ENCODE measurements at places on chromosomes 2 and 18. TPM values are rescaled to one million over a fixed set of nuclear protein-coding genes. Genes with fewer than 3 reads are reported as not detected.
A peak's percentile ranks its signal among the peaks of the same experiment; 100 is the strongest.

- no peak overlapping the region for H3K27ac ChIP-seq
- no peak overlapping the region for H3K4me3 ChIP-seq
- H3K4me1 ChIP-seq = no peaks in the 10 kb centered on the region
- H3K27me3 ChIP-seq = no peaks in the 10 kb centered on the region
Measured at GRCh38 chr18:24403076-24403475, 5.5 kb upstream of the OSBPL1A start.

DNA sequence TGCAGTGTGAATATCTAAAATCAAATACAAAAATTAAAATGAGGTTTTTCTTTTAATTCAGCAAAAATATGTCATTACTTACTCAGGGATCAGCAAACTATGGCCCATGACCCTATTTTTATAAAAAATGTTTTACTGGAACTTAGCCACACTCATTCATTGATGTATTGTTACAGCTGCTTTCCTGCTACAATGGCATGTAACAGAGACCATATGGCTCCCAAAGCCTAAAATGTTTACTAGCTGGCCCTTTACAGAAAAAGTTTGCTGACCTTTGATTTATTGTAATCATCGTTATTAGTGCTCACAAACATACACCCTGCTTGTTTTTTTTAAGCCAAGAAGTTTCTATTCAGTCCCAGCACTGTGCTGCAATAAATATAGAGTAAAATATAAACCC, 120.3 kb downstream of the PLA2R1 start:
- no peaks in the 10 kb centered on the region for H3K36me3 ChIP-seq
- H3K4me1 ChIP-seq = no peaks in the 10 kb centered on the region
- H3K27ac ChIP-seq = no peak overlapping the region
- H3K4me3 ChIP-seq = no peak overlapping the region
- no peak for DNase-seq

DNA sequence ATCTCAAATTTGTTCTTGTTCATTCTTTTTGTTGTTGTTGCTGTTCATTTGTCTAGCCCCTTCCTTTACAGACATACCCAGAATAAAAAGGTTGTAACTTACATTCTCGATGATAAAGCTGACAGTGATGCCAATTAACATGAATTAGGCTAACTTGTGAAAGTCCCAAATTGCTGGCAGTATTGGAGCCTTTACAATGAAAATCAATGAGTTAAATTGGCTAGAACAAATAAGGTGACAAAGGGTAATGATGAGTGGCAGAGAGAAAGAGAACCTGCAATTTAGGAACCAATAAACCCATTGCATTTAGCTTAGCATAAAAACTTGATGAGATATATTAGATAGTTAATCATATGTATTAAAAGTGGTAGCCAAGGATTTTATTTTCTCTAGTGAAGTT, 521.0 kb downstream of the ADCYAP1 start:
- DNase-seq = no peak
- H3K27ac ChIP-seq = no peak overlapping the region
- no peaks in the 10 kb centered on the region for H3K4me1 ChIP-seq
- H3K36me3 ChIP-seq = no peaks in the 10 kb centered on the region

DNA sequence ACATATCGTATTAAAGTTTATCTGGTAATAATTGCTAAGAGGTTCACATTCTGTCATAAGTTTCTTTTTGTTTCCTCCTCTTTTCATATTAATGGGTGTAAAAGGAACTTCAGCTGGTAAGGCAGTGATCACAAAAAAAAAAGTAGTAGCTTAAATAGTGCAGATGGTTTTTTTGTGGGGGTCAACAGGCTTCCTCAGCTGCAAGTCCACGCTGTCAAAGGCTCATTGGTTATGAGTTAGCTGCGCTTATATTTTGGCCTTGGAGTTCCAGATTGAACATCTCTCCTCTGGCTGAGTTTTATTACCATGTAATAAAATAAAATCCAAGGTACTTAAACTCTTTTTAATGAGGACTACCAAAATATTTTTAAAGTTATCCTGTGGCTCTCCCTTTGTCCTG, 277.0 kb upstream of the ZEB2 start:
- no peaks in the 10 kb centered on the region for H3K27me3 ChIP-seq
- no peak overlapping the region for H3K4me3 ChIP-seq
- no peaks in the 10 kb centered on the region for H3K4me1 ChIP-seq
- no peak overlapping the region for H3K27ac ChIP-seq
- DNase-seq = no peak

DNA sequence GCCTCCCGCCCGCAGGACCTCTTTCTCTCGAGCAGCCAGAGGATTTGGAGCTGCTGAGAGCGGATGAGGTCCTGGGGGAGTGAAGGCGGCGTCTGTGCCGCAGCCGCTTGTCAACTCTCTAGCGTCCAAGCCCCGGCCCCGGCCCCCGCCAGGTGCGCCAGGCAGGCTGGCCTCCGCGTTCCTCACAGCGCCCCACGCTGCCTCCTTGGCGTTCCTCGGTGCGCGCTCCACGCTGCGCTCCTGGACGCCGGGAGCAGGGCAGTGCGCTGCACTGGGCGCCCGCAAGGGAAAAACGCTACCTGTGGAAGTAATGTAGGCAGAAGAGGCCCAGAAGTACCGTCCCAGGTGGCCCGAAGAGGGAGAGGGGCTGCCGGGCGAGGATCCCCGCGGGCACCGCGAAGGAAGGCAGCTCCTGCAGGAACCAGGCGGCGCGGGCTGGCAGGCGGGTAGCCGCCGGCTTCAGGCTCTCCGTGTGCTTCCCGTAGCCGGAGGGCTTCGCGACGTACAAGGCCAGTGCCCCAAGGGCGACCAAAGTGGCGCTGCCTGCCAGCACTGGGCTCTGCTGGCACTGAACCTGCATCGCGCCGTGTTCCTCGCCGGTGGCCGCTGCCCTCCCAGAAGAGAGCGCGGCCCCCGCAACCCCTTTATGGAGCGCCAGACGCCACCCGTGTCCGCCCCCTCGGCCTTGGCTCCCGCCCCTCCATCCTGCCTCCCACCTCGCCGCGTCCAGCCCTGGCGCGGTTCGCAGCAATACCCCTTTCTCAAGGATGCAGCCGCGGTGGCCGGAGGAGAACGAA, at the start of gene SRD5A2:
Gene SRD5A2 (minus strand): TSS at position 618 of the 797 bp plus-strand sequence. CDS start 38 bp downstream, at position 580.
- H3K36me3 ChIP-seq = no peaks in the 10 kb centered on the region
- H3K4me3 ChIP-seq = no peak within 1 kb of the TSS
- H3K27me3 ChIP-seq = peaks cover 70% of the 10 kb centered on the region
- no peak within 1 kb of the TSS for H3K27ac ChIP-seq

DNA sequence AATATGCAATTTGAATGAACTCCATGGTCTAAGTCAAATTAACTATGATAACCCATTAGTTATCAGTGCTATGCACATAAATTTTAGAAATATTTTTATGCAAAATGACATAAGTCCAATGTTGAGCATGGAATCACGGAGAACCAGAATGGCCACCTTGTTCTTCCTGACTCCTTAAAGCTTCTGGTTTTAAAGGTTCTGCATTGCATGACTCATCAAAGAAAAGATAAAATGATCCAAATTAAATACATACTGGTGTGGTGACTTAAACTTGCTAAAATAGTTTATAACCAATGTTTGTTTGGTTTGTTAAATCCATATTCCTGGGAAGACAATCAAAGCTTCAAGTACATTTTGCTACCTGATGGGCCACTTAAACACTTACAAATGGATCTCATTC, 1146.9 kb upstream of the NRXN1 start:
- no peaks in the 10 kb centered on the region for H3K36me3 ChIP-seq
- H3K27ac ChIP-seq = no peak overlapping the region

GRCh38 chr2:18645315-18645714, 55.9 kb upstream of the NT5C1B start:
- DNase-seq = no peak
- no peak overlapping the region for H3K4me3 ChIP-seq
- H3K27me3 ChIP-seq = no peaks in the 10 kb centered on the region
- H3K36me3 ChIP-seq = no peaks in the 10 kb centered on the region
- H3K4me1 ChIP-seq = no peaks in the 10 kb centered on the region

DNA sequence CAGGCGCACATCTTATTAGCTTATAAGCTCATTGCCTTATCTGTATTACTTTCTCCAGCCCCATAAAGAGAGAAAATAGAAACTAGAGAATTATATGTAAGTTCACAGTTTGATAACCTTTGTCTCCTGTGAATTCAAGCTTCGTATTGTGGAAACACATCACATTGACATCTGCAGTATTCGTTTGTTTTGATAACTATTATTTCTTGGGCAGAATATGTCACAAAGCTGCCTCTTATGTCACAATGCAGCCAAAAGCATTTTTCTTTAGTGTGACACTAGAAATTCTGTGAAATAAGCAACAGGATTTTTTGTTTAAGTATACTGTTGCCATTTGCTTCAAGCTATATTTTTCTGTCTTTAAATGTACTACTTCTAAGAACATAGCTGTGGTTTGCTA, 221.5 kb downstream of the DOK6 start:
- H3K27me3 ChIP-seq = no peaks in the 10 kb centered on the region
- H3K27ac ChIP-seq = no peak overlapping the region
- H3K4me3 ChIP-seq = no peak overlapping the region
- H3K36me3 ChIP-seq = no peaks in the 10 kb centered on the region
- no peaks in the 10 kb centered on the region for H3K4me1 ChIP-seq

DNA sequence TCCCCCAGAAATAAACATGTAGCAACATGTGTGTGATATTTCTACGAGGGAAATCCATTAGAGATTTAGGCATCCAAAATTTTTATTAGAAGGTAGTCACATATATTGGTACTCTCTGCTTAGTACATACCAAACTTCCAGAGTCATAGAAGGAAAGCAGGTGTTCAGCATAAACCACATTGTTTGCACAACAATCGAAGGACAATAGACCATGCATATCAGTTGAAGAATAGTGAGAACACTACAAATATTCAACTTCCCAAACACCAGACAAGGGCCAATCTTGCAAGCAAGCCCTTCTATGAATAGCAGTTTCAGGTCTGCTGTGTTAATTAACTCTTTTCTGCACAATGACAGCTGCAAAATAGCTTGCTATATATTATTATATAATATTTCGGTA, 702.2 kb downstream of the ERBB4 start:
- no peak for DNase-seq
- no peaks in the 10 kb centered on the region for H3K27me3 ChIP-seq

GRCh38 chr2:45379399-45380087, 231.5 kb downstream of the SRBD1 start:
- H3K27me3 ChIP-seq = no peaks in the 10 kb centered on the region
- no peak overlapping the region for H3K4me3 ChIP-seq
- no peak overlapping the region for H3K27ac ChIP-seq
- no peaks in the 10 kb centered on the region for H3K4me1 ChIP-seq
- no peaks in the 10 kb centered on the region for H3K36me3 ChIP-seq

- H3K4me3 ChIP-seq = no peak overlapping the region
- H3K4me1 ChIP-seq = peaks cover 3% of the 10 kb centered on the region
- no peak for DNase-seq
Measured at GRCh38 chr18:6951336-6952090, 166.1 kb downstream of the LAMA1 start.

DNA sequence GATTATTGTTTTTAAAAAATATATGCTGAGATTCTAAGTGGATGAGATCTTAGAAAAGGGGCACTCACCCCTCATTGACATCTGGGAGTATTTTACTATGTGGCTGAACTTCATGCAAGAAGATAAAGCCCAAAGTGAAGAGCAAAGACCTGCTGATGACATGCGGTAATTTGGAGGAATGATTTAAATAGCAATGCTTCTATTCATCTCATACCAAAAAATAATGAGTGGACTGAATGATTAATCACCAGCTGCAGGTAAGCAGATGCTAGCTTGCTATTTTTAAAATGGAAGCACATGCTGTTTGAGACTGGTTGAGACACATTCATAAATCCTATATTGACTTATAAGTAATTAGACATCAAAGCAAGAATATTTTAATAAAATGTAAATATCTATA, 12.7 kb upstream of the CDK15 start:
- no peak overlapping the region for H3K27ac ChIP-seq
- no peaks in the 10 kb centered on the region for H3K4me1 ChIP-seq
- no peaks in the 10 kb centered on the region for H3K27me3 ChIP-seq
- no peak for DNase-seq

DNA sequence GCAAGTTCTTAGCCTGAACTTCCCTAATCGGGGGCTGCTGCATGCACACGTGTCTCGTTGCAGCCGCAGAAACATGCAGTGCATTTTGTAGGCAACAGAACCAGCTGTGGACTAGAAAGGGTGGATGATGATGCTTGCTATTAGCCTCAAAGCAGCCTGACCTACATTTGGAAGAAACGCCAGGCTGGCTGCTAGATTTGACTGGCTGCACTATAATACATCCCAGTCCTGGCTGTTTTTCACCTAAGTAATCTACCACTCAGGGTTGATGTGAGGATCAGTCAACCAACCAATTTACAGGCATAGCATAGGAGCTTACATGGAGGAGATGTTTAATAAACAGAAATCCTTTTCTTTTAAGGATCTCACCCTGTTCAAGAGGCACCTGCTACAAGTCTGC, 56.4 kb upstream of the SPP2 start:
- H3K36me3 ChIP-seq = no peaks in the 10 kb centered on the region
- no peak overlapping the region for H3K4me3 ChIP-seq
- H3K27ac ChIP-seq = no peak overlapping the region
- no peaks in the 10 kb centered on the region for H3K27me3 ChIP-seq
- no peak for DNase-seq

GRCh38 chr2:44623622-44624351, 262.0 kb downstream of the CAMKMT start:
- peak; percentile 10 for DNase-seq
- no peak overlapping the region for H3K4me3 ChIP-seq
- no peaks in the 10 kb centered on the region for H3K4me1 ChIP-seq
- H3K27me3 ChIP-seq = no peaks in the 10 kb centered on the region
- H3K36me3 ChIP-seq = no peaks in the 10 kb centered on the region

DNA sequence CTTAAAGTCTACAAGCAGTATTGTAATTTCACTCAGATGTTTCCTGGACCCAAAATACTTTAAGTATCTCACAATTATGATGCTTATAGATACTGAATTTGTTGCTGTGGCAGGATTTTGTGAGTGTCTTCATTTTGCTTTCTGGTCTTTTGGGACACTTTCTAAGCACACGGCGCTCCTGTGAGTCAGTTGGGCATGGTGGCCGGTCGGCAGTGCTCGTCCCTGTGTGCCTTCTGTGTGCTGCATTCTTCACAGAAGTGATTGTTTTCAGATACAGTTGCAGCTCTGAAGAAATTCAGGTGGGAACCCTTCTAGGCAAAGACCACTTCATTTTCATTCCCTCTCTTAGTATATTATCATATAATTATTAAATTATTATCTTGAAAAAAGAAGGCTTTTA, 273.3 kb downstream of the ZNF407 start:
- H3K4me1 ChIP-seq = peaks cover 2% of the 10 kb centered on the region
- DNase-seq = no peak
- H3K27me3 ChIP-seq = no peaks in the 10 kb centered on the region
- no peak overlapping the region for H3K27ac ChIP-seq

- H3K36me3 ChIP-seq = no peaks in the 10 kb centered on the region
- peak; percentile 70 for DNase-seq
- peaks cover 37% of the 10 kb centered on the region for H3K4me1 ChIP-seq
- no peaks in the 10 kb centered on the region for H3K27me3 ChIP-seq
- H3K4me3 ChIP-seq = no peak overlapping the region
Measured at GRCh38 chr2:177758591-177759371, 313.8 kb downstream of the PDE11A start.

C2orf80 gene
- polyA plus RNA-seq = not detected

DYSF gene
- polyA plus RNA-seq = 34.6 TPM

SPDYA gene
- polyA plus RNA-seq = 2.1 TPM

TMEM169 gene
- 0.65 TPM for polyA plus RNA-seq

LYG2 gene
- not detected for polyA plus RNA-seq

MEP1B gene
- 0.34 TPM for polyA plus RNA-seq
